ENCODE measurements at places on chromosomes 4 and X. TPM values are rescaled to one million over a fixed set of nuclear protein-coding genes. Genes with fewer than 3 reads are reported as not detected.

Gene SERTM2
- total RNA-seq = 0.49 TPM

Gene NEUROG2
- total RNA-seq = not detected

Gene MRFAP1L1
- 57.0 TPM for total RNA-seq

Gene SYNPO2
- 53.6 TPM for total RNA-seq

Gene MAGEB17
- 0.09 TPM for total RNA-seq

- no peak overlapping the region for H3K4me3 ChIP-seq
- no peaks in the 10 kb centered on the region for H3K27me3 ChIP-seq
- H3K36me3 ChIP-seq = no peaks in the 10 kb centered on the region
- H3K27ac ChIP-seq = no peak overlapping the region
- no peak for DNase-seq
- peaks cover 4% of the 10 kb centered on the region for H3K4me1 ChIP-seq
These were observed 190.2 kb downstream of the SMIM20 start for GRCh38 chr4:26104056-26104685.

- H3K27me3 ChIP-seq = peaks cover 4% of the 10 kb centered on the region
- no peaks in the 10 kb centered on the region for H3K4me1 ChIP-seq
- H3K36me3 ChIP-seq = no peaks in the 10 kb centered on the region
- H3K27ac ChIP-seq = no peak overlapping the region
- H3K4me3 ChIP-seq = no peak overlapping the region
These were observed 132.5 kb downstream of the ARHGAP6 start for GRCh38 chrX:11533199-11533651.

- no peaks in the 10 kb centered on the region for H3K4me1 ChIP-seq
- H3K27ac ChIP-seq = no peak overlapping the region
- no peak for DNase-seq
These were observed 687.3 kb upstream of the ACTRT1 start for GRCh38 chrX:128739539-128739938.

DNA sequence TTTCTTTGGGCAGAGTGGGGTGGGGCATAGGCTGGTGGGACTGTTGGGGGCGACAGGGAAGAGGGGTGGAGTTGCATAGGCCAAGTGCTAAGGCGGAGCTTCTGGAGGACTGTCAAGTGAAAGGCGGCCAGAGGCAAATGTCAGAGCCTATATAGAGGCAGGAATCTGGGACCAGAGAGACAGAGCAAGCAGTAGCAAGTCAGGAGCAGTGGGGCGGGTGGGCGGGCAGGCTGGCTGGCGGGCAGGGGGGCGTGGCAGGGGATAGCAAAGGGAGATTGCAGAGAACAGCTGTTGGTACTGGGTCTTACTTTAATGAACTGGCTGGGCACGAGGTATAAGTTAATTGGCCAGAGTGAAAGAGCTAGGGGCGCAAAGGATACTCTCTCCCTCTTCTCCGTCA lies 89.8 kb downstream of the RTL9 start:
- H3K4me3 ChIP-seq = no peak overlapping the region
- no peak overlapping the region for H3K27ac ChIP-seq
- H3K36me3 ChIP-seq = no peaks in the 10 kb centered on the region
- H3K4me1 ChIP-seq = peaks cover 8% of the 10 kb centered on the region
- DNase-seq = peak; percentile 25

- no peak overlapping the region for H3K4me3 ChIP-seq
- no peaks in the 10 kb centered on the region for H3K4me1 ChIP-seq
- DNase-seq = peak; percentile 9
- H3K27ac ChIP-seq = no peak overlapping the region
These were observed 170.4 kb downstream of the SHROOM4 start for GRCh38 chrX:50643525-50644137.

- DNase-seq = no peak
- H3K27ac ChIP-seq = no peak overlapping the region
- no peaks in the 10 kb centered on the region for H3K36me3 ChIP-seq
These were observed 28.0 kb upstream of the AFAP1 start for GRCh38 chr4:7967501-7968261.

- H3K27me3 ChIP-seq = no peaks in the 10 kb centered on the region
- no peak overlapping the region for H3K4me3 ChIP-seq
- no peaks in the 10 kb centered on the region for H3K4me1 ChIP-seq
- H3K36me3 ChIP-seq = no peaks in the 10 kb centered on the region
- H3K27ac ChIP-seq = no peak overlapping the region
These were observed 1250.6 kb downstream of the ADGRL3 start for GRCh38 chr4:62450740-62451139.

Measured in muscle of leg (tissue), 16 donors.